ENCODE measurements at places on chromosomes 5 and 9.

DNA sequence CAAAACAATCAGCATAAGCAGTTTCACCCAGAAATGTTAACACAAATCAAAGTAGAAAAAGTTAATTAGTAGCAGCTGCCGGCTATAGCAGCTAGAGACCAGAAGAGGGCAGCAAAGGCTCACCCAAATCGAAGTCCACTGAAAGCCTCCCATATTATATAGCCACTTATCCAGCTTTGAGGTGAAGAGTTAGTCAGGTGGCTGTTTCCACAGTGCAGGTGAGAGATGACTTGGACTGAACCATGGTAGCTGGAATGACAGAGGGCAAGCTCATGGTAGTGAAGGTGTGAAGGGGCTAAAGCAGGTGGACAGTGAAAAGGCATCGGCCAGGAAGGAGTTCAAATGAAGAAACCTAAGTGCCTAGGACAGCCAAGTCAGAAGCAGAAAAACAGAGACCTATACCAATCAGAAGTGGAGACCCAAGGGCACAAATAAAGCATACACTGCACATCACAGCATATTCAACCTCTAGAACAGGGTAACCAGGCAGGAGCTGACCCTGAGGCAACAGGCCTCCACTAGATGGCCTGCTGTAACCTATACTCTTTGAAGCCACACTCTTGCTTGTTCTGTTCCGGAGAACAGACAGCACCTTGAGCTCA lies 7.2 kb upstream of the RNF38 start:
- peak; percentile 52 for DNase-seq

DNA sequence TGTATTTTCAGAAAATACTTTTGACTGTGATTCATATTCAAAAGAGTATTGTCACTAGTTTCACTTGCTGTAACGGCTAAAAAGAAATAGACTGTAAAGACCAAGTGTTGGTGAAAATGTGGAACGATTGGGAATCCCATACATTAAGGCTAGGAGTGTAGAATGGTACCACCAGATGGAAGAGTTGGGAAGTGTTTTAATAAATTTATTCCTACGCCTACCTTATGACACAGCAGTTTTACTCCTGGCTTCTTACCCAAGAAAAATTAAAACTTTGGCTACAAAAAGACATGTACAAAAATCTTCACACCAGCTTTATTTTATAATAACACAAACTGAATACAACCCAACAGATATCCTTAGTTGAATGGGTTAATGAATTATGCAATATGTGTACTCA lies 256.2 kb downstream of the TAF11L14 start:
- DNase-seq: no peak

DNA sequence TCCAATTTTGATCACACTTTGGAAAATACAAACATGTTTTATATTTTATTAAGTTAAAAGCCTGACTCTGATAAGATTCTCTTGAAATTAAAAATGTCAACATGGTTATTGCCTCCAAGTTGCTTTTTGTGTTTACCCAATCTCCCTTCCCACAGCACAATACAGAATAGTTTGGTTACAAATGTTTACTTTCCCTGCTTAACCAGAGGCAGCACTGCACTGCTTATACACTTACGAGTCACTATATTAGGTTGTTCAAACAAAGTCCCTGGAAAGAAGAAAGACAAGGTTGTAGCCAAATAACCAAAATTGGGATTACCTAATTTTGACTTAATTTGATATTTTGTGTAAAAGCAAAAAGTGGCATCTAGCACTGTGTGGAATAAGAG lies 25.9 kb downstream of the SRFBP1 start:
- DNase-seq: peak; percentile 2

DNA sequence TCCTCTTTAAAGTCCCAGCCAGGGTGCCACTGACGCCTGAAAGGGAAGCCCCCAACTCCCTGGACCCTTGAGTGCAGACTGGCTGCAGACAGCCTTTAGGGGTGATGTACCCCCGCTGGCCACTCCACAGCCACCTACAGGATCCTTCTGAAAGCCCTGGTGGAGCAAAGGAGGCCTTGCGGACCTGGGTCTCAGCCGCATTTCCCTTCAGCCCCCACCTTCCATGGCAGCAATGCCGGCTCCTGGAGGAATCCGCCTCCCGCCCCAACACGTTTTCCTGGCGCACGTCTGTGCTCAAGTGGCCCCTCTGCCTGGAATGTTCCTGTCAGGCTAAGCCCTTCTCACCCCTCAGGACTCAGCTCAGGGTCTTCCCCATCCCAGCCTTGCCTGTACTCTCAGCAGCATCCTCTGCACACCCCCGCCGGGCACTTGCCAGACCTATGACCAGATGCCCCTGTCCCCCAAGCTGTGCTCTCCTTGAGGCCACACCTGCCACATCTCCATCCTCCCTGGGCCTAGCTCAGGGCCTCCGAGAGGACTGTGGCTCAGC lies 134.1 kb upstream of the RAPGEF1 start:
- no peak for DNase-seq

- no peak for DNase-seq
Observed at GRCh38 chr9:124491049-124491975, 15.9 kb downstream of the NR5A1 start.

DNA sequence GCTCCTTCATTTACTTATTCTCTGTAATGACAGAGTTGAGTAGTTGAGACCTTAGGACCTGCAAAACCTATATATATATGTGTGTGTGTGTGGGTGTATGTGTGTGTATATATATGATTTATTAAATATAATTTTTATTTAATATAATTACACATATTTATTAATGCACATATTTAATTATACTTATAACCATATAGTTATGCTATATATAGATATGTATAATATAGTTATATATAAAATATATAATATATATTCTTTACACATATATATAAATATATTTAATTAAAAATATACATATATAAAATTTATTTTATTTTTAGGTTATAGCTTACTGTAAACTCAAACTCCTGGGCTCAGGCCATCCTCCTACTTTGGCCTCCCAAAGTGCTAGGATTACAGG lies 23.7 kb downstream of the ACER2 start:
- DNase-seq: no peak

- no peak for DNase-seq
Observed at GRCh38 chr9:122780026-122780425, 8.7 kb upstream of the OR5C1 start.

Data from fibroblast of skin of back (primary cell).